Ascending aorta (tissue), 2 donors: ENCODE measurements at places on chromosomes 12 and 14. TPM values are rescaled to one million over a fixed set of nuclear protein-coding genes. Genes with fewer than 3 reads are reported as not detected.

DNA sequence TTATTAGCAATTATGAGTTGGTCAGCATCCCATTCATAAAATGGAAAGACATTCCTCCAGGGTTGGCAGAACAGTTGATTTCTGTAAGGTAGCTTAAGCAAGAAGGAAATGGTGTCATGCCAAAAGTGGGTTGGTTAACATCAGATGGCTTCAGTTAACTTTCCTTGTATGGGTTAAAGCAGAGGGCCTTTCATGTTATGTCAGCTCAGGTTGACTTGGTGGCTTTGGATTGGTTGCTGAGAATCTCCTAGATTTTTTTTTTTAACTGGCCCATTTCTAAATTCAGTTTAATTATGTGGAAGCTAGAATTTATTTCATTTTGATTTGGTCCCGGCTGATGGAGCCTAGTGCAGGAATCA, 87.8 kb downstream of the BBS10 start:
- no peak overlapping the region for H3K27ac ChIP-seq
- no peaks in the 10 kb centered on the region for H3K27me3 ChIP-seq
- DNase-seq, result no peak
- H3K4me3 ChIP-seq, result no peak overlapping the region
- H3K36me3 ChIP-seq, result no peaks in the 10 kb centered on the region

DNA sequence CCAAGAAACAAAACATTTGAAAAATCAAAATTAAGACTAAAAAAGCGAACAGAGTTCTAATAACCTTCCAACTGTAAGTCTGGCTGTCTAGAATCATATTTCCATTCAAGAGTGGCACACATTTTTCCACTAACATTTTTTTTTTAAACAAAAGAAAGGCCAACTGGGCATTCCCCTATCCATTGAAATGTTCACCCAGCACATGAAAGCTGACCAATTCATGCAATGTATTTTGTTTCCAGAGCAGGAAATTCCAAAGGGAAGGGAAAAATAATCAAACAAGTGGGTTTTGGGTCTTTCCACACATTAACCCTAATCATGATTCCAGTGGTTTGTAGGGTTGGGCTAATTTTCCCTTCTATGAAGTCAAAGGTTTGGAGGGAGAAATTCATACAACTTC, 206.5 kb downstream of the CALM1 start:
- DNase-seq, result no peak
- no peaks in the 10 kb centered on the region for H3K36me3 ChIP-seq
- H3K4me3 ChIP-seq, result no peak overlapping the region

DNA sequence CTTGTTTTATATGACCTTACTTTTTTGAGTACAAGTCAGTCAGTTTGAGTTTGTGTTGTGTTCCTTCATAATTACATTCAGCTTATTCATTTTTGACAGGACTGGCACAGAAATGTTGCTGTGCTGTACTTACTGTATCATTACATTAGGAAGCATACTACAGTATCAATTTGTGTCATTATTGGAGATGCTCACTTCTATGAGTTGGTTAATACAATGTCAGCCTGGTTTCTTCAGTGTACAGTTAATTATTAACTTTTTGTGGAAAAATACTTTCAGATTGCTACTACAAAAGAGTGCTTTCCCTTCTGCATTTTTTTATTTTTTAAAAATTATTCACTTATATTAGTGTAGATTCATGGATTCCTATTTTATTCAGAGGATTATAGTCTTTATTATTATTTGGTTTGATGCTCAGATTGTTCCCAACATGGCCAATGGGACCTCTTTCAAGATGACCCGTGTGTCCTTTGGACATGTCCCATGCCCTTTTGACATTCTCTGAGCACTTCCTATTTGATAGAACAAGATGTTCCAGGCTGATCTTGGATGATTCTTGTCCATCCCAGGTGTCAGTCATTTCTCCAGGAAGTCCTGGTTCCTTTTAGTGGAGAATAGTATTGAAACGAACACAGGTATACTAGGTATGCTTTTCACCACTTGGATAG, 66.6 kb downstream of the MON2 start:
- H3K27ac ChIP-seq, result peak overlapping the region; percentile 47
- DNase-seq, result no peak
- no peaks in the 10 kb centered on the region for H3K27me3 ChIP-seq
- peaks cover 10% of the 10 kb centered on the region for H3K36me3 ChIP-seq
- no peak overlapping the region for H3K4me3 ChIP-seq
- H3K4me1 ChIP-seq, result peaks cover 7% of the 10 kb centered on the region

GRCh38 chr14:89516173-89516572, 99.1 kb upstream of the FOXN3 start:
- H3K4me1 ChIP-seq, result no peaks in the 10 kb centered on the region
- H3K27me3 ChIP-seq, result no peaks in the 10 kb centered on the region
- no peak for DNase-seq
- no peaks in the 10 kb centered on the region for H3K36me3 ChIP-seq
- no peak overlapping the region for H3K27ac ChIP-seq
- no peak overlapping the region for H3K4me3 ChIP-seq

GRCh38 chr12:27561535-27562350, 37.7 kb downstream of the PPFIBP1 start:
- H3K4me1 ChIP-seq, result peaks cover under 1% of the 10 kb centered on the region
- H3K36me3 ChIP-seq, result no peaks in the 10 kb centered on the region
- H3K27me3 ChIP-seq, result no peaks in the 10 kb centered on the region

GRCh38 chr12:131003716-131004045, 50.0 kb downstream of the ADGRD1 start:
- no peaks in the 10 kb centered on the region for H3K36me3 ChIP-seq
- H3K27me3 ChIP-seq, result no peaks in the 10 kb centered on the region
- no peak overlapping the region for H3K27ac ChIP-seq
- no peaks in the 10 kb centered on the region for H3K4me1 ChIP-seq
- H3K4me3 ChIP-seq, result no peak overlapping the region
- DNase-seq, result no peak

- H3K27ac ChIP-seq, result no peak overlapping the region
- no peak for DNase-seq
- H3K4me1 ChIP-seq, result no peaks in the 10 kb centered on the region
Observed at GRCh38 chr12:126718365-126718764, 1548.6 kb upstream of the TMEM132C start.

- peak overlapping the region; percentile 78 for H3K27ac ChIP-seq
- no peaks in the 10 kb centered on the region for H3K36me3 ChIP-seq
- H3K4me3 ChIP-seq, result no peak overlapping the region
- H3K4me1 ChIP-seq, result peaks cover 12% of the 10 kb centered on the region
Observed at GRCh38 chr14:77036484-77037214, 8.1 kb upstream of the IRF2BPL start.

DNA sequence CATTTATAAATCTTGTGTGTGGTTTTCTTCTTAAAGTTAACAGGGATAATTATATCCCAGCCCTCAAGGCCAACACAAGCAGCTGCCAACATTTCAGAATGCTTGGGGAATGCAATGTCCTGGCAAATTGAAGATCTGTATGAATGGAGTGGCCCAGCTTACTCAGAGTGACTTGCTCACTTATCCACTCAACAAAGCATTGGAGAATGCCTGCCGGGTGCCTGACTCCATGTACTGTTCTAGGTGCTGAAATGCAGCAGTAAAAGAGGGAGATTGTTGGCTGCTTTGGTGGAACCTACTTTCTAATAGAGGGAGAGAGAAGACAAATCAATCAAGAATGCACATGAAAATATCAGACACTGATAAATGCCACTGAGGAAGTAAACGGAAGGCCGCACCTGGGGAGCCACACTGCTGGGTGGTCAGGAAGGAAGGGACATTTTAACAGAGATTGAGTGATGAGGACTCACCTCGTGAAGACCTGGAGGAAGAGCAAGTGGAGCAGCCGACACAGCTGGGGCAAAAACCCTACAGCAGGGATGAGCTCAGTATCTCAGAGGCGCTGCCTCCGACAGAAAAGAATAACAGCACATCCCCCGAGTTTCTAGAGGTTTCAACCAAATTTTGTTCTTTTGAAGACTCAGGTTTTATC, 61.2 kb upstream of the VASH1 start:
- peaks cover 38% of the 10 kb centered on the region for H3K4me1 ChIP-seq
- H3K36me3 ChIP-seq, result no peaks in the 10 kb centered on the region
- H3K27ac ChIP-seq, result peak overlapping the region; percentile 62
- no peak overlapping the region for H3K4me3 ChIP-seq
- DNase-seq, result no peak

GRCh38 chr12:12153596-12153995, 82.9 kb downstream of the BCL2L14 start:
- peaks cover 28% of the 10 kb centered on the region for H3K36me3 ChIP-seq
- no peaks in the 10 kb centered on the region for H3K4me1 ChIP-seq
- no peak for DNase-seq

Gene DENR
- total RNA-seq, result 12.2 TPM

Gene KCNC2
- not detected for total RNA-seq

Gene KIF26A
- total RNA-seq, result 32.6 TPM

Gene VRTN
- total RNA-seq, result not detected

Gene SMIM41
- total RNA-seq, result 7.9 TPM

Gene SRRM4
- not detected for total RNA-seq
